ENCODE measurements at places on chromosomes 1 and 21. TPM values are rescaled to one million over a fixed set of nuclear protein-coding genes. Genes with fewer than 3 reads are reported as not detected.

- no peak for DNase-seq
Measured at GRCh38 chr1:196063952-196064351, 544.3 kb downstream of the KCNT2 start.

DNA sequence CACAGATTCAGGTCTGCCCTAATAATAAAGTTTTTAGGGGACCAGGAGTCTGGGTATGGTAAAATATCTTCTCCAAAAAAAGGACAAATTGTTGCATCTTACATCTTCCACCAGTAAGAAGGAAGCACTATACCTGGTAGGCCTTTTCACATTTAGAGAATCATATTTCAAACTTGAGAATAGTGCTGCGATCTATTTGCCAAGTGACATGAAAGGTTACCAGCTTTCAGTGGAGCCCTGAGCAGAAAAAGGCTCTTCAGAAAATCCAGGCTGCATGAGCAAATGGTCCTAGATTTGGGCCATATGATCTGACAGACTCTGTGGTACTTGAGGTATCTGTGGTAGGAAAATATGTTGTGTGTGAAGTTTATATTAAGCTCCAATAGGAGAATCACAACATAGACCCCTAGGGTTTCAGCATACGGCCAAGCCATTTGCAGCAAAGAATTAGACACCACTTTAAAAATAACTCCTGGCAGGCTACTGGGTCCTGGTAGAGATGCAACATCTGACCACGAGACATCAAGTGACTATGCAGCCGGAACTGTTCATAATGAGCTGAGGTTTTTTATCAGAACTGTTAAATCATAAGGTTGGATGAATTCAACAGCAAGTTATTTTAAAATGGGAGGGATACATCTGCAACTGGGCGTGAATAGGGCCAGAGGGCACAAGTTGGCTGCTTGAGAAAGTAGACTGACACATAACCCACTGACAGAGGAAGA, 38.6 kb upstream of the CCDC190 start:
- DNase-seq: peak; percentile 92

- no peak for DNase-seq
Measured at GRCh38 chr1:83994111-83994510, 4.8 kb downstream of the TTLL7 start.

DNA sequence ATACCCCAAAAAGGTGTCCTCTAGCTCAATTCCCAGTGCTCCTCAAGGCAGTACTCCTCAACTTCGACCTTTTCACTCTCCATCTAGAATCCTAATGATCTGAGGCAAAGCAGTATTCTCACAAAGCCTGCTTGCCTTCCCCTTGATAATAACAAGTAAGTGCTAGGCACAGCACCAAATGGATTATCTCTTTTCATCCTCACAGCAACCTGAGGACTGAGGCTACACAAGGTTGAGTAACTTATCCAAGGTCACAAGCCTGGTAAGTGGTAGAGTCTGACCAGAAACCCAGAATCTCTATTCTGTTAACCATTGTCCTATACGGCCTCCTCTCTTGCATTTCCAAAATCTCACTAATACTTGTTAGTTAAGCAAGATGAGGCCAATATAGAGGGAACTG, 5.1 kb downstream of the SYDE2 start:
- no peak for DNase-seq

GRCh38 chr1:244074559-244075171, 23.6 kb downstream of the ZBTB18 start:
- no peak for DNase-seq

GRCh38 chr1:228037401-228038386, 30.9 kb downstream of the WNT3A start:
- DNase-seq: peak; percentile 52

GRCh38 chr21:44711327-44712202, at the start of gene TSPEAR:
TSPEAR (minus strand) TSS chr21:44711572; CDS start chr21:44711514, 58 bp downstream.
- DNase-seq: no peak

The DSTYK gene
- total RNA-seq: 11.0 TPM

The SPRR2B gene
- total RNA-seq: not detected

The THEM5 gene
- total RNA-seq: not detected

Data from mammary epithelial cell (primary cell).